Mesendoderm (in vitro differentiated cells): ENCODE measurements at places on chromosomes 6 and 20.

- no peak for DNase-seq
Measured at GRCh38 chr20:77231-77630, 10.2 kb upstream of the DEFB125 start.

DNA sequence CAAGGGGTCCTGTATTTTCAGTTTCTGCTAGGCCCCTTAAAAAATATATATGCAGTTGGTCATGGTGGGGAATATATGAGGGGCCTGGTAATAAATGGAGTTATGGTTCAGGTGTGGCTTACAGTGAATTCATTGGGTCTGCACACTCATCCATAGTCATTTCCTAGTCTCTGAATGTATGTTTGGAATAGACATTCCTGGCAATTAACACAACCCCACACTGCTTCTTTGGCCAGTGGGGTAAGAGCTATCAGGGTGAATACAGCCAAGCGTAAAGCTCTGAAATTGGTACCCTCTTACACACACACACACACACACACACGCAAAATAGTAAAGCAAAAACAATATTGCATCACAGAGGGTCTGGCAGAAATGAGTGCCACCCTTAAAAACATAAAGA, 56.5 kb downstream of the QRSL1 start:
- no peak for DNase-seq

GRCh38 chr6:26156850-26157250, 69.6 kb downstream of the HFE start:
- DNase-seq = peak; percentile 92

- DNase-seq = peak; percentile 61
Measured at GRCh38 chr6:99276747-99277146, 72.7 kb downstream of the FAXC start.

- DNase-seq = no peak
Measured at GRCh38 chr6:6287415-6287814, 33.0 kb downstream of the F13A1 start.

GRCh38 chr20:36854348-36855240, 21.3 kb upstream of the TLDC2 start:
- DNase-seq = no peak
